ENCODE measurements at places on chromosomes 5 and 9. TPM values are rescaled to one million over a fixed set of nuclear protein-coding genes. Genes with fewer than 3 reads are reported as not detected.

DNA sequence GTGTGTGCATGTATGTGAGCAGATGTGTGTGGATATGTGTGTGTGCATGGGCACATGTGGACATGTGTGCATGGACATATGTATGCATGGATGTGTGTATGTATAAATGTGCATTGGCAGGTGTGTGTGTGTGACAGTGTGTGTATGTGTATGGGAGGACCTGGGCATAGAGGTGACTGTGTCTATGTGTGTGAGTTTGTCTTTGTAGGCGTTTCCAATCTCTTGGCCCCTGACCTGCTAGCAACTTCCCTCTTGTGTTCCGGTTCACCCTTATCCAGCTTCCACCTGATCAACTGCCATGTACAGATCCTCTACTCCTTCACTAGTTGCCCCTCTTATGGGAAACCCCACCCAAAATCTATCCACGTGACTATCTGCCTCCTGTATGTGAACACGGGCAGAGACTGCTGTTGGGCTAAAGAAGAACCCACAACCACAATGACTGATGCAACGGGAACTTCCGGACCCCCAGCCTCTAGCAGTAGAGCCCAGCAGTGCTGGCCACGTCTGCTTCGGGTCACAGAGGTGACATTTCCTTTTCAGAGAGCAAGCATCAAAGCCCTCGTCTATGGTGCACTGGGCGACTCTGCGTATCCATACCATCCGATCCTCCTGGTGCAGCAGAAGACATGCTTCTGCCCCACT, 24.9 kb upstream of the GADD45G start:
- DNase-seq = no peak

DNA sequence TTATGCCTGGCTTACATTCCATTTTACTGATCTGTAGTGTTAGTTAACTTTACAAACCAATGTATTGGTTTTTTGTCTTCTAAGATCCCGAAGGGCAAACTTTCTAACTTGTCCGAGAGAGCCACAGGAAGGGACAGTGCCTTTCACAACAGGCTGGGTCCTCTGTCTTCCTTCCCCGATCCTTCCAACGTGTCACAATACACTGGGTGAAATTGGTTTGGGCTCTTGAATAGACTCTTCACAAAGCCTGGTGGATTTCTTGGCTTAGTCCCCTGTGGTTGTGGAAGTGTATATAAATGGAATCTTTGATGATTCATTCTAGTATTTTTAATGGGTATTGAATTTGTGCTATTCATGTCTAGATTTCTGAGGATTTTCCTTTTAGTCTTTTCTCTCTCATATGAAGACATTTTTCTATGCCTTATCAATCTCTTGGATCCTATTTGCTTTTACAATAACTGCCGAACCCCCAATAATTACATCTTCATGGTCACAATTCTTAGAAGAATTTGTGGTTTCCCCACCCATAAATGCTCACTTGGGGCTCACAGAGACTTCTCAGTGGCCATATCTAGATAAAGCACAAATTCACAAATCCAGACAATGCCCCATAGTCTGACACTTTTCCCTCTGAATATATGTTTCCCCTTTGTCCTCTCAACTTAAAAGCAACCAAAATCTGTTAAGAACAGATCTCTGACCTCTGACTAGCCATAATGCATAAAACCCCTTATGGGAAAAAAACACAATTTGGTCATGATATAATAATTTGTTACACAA, 107.7 kb downstream of the MTRR start:
- DNase-seq = no peak

DNA sequence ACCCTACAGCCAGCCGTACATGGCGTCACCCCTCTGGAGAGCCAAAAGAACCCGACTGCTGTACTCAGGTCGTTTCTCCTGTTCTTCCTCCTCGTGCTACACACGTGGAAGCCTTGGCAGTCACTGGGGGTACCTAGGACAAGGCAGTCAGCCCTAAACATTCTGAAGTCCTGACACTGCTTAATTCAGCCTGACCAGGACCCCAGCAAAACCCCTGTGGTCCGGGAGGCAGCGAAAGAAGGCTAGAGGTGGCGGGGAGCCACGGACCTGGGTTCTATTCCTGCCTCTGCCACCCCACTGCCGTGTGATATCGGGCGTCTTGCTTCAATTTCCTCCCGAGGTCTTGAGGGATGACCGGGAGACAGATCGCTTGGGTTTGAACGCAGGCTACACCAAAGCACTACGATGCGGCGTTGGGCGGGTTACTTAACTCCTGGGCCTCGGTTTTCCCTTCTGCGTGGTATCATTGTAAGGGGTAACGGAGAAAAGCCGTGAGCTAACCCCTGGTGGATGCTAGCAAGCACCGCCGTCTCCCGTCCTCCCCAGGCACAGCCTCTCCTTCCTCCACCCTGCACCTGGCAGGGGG, 429 bp upstream of the ARL10 start:
- DNase-seq = no peak

DNA sequence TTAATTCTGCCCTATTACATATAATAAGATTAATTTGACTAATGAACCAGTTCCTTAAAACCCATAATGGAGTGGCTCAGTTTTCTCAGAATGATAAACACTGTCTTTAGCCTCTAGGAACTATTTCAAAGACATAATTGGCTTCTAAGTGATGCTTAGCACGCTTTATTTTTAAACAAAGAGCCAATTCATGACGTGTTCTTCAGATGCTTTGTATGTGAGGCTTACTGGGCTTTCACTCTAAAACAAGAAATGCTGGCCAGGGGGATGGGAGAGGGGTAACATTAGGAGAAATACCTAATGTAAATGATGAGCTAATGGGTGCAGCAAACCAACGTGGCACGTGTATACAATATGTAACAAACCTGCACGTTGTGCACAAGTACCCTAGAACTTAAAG, 7.6 kb upstream of the SFXN1 start:
- no peak for DNase-seq

GRCh38 chr5:54108136-54108535, 202.2 kb downstream of the ARL15 start:
- DNase-seq = no peak

- no peak for DNase-seq
These were observed 12.6 kb upstream of the ARHGAP26 start for GRCh38 chr5:142757564-142757963.

GRCh38 chr5:57778501-57779091, 296.0 kb upstream of the ACTBL2 start:
- no peak for DNase-seq

- no peak for DNase-seq
These were observed 212.6 kb downstream of the ARHGAP26 start for GRCh38 chr5:142982821-142983200.

GRCh38 chr9:137456864-137457405, 2.2 kb downstream of the NSMF start:
- DNase-seq = peak; percentile 42

DNA sequence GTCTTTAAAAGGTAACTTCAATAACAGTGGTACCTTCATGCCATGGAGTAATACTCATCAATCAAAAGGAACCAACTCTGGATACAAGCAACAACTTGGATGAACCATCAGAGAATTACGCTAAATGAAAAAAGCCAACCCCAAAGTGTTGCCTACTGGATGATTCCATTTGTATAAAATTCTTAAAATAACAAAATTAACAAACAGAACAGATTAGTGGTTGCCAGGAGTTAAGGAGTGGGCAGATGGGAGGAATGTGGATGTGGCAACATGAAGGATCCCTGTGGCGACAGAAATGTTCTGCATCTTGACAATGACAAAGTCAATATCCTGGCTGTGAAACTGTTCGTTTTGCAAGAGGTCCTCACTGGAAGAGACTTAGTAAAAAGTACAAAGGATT, 50.5 kb downstream of the SPTLC1 start:
- DNase-seq = no peak

DNA sequence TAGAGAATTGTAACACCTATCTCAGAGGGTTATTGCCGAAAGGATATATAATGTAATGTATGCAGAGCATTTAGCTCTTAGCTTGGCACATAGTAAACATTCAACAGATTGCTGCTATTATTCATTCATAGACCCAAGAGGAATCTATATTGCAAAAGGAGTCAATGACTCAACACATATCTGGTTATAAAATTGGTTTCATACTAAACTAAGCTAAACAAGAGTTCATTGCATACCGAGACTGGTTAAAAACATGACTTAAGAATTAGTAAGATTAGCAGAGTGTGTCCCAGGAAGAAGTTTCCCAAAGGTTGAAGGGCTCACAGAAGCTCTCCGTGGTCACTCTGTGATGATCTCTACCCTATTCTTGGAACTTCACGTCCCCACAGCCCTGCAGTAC, 339.6 kb upstream of the CCNH start:
- DNase-seq = no peak

GRCh38 chr9:137167747-137168572, 1.9 kb downstream of the LRRC26 start:
- peak; percentile 35 for DNase-seq

DNA sequence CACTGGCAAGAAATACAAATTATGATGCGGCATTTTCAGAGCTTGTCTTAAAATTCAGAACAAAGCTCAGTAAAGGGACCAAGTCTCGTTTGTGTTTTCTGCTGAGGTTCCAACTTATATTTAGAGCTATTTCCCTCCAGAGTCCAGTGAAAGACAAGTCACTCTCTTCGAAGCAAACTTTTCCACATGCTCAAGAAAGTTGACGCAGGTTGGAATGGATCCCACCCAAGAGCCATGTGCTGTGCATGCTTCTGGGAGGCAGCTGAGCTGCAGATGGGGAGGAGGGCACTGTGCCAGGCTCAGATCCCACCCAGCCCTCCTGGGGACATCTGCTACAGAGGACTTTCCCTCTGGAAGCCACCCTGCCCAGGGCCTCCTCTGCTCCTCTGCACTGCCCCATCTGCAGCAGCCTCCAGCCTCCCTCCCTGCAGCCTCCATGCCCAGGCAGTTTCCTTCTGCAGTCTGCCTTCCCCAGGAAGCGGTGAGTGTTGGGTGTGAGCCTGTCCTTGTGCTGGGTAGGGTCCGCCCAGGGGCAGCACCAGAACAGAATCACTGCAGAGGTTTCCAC, 75.3 kb downstream of the COL23A1 start:
- DNase-seq = no peak

- no peak for DNase-seq
These were observed 33.9 kb downstream of the TENT4A start for GRCh38 chr5:6747103-6747502.

GRCh38 chr5:124654418-124654817, 92.0 kb downstream of the ZNF608 start:
- no peak for DNase-seq

- no peak for DNase-seq
These were observed 252.2 kb downstream of the SYK start for GRCh38 chr9:91053824-91054223.

GRCh38 chr5:149563466-149563865, 12.2 kb upstream of the CSNK1A1 start:
- DNase-seq = no peak

GRCh38 chr5:96687812-96688453, 25.8 kb downstream of the CAST start:
- DNase-seq = peak; percentile 46

- DNase-seq = no peak
These were observed 377.2 kb downstream of the GADD45G start for GRCh38 chr9:89982016-89982415.

GRCh38 chr5:12947379-12947778, 997.1 kb downstream of the DNAH5 start:
- no peak for DNase-seq

DNA sequence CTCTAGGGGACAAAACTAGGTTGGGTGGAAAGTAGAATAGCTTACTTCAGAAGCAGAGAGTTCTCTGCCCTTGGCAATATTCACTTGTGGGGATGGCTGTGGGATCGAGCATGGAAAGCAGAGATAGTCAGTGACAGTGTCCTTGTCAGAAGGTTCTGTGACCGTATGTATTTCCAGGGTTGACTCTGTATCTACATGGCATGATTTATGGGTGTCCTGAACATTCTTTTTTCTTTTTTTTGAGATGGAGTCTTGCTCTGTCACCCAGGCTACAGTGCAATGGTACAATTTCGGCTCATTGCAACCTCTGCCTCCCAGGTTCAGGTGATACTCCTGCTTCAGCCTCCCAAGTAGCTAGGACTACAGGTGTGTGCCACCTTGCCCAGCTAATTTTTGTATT, 77.4 kb upstream of the LHFPL2 start:
- DNase-seq = no peak

DNA sequence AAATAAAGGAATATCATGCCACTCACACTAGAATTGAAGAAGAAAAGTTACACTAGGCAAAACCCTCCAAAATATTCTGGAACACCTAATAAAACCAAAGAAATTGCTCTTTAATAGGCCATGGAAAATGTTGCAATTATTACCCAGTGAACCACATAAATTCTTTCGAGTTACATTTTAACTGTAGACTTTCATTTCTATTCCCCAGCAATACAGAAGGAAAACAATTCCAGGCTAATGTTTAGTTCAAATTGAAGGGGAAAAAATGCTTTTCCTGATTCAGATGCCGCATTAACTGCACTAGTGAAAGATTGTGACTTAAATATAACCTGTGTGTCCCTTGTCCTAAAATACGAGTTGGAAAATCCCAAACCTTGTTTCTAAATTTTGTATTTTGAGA, 439.3 kb upstream of the ADAMTS16 start:
- no peak for DNase-seq

DNA sequence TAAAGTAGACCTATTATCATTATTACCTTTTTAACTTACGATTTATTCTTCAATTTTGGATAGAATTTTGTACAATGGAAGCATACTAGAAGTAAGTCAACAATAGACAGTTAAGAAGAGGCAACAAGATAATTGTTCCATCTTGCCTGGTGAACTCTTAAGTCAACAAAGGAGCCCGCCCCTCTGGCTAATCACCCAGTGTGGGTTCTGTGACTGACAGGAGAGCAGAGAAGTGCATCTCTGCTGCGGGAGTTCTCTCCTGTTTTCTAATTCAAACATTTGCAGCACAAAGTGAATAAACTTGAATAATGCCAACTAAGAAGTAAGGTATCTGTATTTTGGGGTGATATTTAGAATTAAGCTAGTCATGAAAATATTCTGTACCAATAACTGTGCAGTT, 6.7 kb upstream of the ISL1 start:
- DNase-seq = no peak

- DNase-seq = no peak
These were observed 21.5 kb downstream of the NEURL1B start for GRCh38 chr5:172662596-172662995.

GRCh38 chr9:129174102-129174723, 3.8 kb downstream of the IER5L start:
- peak; percentile 92 for DNase-seq

GRCh38 chr9:121278477-121279261, 10.7 kb downstream of the GSN start:
- no peak for DNase-seq

DNA sequence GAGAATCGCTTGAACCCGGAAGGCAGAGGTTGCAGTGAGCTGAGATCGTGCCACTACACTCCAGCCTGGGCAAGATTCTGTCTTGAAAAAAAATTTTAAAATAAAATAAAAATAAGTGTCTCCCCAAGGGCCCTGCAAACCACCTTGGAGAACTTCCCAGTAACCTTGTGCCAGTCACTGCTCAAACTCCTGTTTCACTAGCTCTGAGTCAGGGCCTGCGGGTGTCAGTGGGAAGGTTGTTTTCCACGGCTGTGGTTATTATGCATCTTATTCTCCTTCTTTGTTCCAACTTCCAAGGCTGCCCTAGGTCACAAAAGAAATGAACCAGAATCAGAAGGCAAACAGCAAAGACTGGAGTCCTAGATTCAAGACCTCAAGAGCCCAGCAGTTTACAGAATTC, 246.7 kb downstream of the ADAMTSL1 start:
- no peak for DNase-seq

Gene HSPA5
- 340 TPM for total RNA-seq

Gene YIPF5
- total RNA-seq = 67.2 TPM

Gene ATG10
- total RNA-seq = 6.4 TPM

Gene TNC
- total RNA-seq = 166 TPM

Gene WNK2
- total RNA-seq = 1.6 TPM

Gene ACOT12
- not detected for total RNA-seq

Gene TLE1
- total RNA-seq = 15.1 TPM

Gene RANBP6
- total RNA-seq = 21.6 TPM

Gene SELENOP
- 605 TPM for total RNA-seq

Gene RXFP3
- not detected for total RNA-seq

Gene PIP5K1B
- total RNA-seq = 24.8 TPM
